EL (cell line): ENCODE measurements at places on chromosomes 7 and 10.

DNA sequence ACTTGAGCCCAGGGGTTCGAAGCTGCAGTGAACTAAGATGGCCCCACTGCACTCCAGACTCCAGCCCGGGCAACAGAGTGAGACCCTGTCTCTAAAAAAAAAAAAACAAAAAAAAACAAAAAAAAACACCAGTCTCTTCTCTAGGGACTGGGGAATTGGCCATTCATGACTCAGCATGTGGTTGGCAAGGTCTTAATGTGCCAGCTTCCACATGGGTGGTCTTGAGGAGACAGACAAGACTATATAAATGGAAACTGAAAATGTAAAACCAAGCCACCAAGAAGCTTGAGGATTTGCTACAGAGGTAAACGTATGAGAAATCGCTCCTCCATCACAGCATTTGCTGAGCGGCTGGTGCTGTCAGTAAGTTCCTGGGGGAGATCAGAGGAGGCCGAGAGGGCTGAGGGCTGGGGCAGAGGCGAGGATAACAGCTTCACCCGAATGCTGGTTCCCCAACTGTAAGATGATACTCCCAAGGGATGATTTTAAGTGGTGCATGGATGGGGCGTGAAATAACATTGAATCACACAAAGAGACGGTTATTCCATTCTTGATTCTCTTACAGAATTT lies 128.7 kb downstream of the C10orf105 start:
- DNase-seq, result no peak

- no peak for DNase-seq
These were observed 475 bp downstream of the NEUROD6 start for GRCh38 chr7:31340051-31340450.

DNA sequence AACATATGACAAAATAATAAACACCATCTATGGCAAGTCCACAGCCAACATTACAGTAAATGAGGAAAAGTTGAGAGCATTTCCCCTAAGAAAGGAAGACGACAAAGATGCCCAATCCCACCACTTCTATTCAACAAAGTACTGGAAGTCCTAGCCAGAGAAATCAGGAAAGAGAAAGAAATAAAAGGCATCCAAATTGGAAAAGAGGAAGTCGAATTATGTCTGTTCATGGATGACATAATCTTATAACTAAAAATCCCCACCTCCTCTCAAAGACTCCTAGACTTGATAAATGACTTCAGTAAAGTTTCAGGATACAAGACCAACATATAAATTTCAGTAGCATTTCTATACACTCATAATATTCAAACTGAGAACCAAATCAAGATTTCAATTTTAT lies 288.5 kb upstream of the POT1 start:
- DNase-seq, result no peak

DNA sequence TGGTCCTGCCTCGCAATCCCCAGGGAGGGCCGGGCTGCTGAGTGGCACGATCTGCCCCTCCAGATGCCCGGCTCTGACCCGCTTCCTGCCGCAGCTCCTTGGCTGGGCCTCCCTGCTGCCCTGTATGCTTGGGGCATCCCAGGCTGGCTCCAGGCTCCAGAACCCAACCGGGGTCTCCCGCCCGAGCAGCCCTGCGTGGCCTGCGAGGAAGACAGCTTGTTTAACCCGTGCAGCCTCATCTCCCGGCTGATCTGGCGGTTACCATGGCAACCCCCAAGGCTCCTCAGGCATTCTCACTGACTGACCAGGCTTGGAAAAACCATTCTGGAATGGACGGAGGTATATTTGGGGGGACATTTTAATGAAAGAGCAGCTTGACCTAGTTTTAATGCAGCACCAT lies 232.4 kb upstream of the MYO3A start:
- DNase-seq, result no peak

DNA sequence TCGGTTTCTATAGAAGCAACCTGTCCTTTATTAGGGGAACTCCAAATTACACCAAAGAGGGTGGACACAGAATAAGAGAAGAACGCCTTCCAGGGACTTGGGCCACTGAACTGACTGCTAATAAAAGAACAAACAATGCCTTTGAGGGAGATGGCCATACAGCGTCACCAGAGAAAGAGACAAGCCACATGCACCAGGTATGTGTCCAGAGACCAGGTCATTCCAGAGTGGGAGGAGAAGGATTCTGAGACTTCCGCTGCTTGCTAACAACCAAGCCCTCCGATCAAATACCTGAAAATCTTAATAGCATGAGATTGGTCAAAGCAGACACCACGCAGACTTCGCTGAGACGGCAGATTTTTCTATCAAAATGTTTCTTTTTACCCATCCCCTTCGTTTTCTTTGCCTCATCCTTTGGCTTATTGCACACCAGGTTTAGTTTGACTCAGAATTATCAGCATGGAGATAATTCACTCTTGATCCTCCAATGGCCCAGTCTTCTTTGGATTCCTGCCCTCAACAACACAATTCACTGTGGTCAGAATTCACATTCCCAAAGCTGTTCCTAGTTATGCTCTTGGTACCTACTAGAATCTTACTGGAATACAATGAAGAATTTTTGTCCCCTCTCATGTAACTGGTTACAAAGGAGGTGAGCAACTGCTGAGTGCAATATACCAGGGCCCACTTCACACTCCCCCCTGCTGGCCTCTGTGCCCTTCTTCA lies 87.4 kb upstream of the DDC start:
- DNase-seq, result no peak

GRCh38 chr10:119818889-119819270 lies 53.8 kb downstream of the MCMBP start:
- DNase-seq, result no peak

- DNase-seq, result no peak
These were observed 158.4 kb downstream of the AOAH start for GRCh38 chr7:36565792-36566356.

DNA sequence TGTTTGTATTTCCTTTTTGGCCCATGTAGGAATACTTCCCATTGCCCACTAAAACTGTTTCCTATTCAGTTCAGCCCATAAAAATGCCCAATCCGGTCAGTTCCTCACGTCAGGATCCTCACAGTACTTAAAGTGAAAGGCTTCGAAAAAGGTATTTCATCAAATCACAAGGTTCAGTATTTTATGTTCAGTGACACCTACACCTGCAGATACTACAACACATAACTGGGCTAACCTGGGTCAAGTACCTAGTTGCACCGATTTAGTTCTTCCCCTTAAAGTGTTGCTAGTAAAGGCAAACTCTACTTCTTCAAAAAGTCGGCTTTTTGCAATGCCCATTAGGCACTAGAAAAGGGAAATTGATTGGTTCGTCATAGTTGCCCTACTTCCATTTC lies 1.1 kb downstream of the SNX13 start:
- peak; percentile 53 for DNase-seq

DNA sequence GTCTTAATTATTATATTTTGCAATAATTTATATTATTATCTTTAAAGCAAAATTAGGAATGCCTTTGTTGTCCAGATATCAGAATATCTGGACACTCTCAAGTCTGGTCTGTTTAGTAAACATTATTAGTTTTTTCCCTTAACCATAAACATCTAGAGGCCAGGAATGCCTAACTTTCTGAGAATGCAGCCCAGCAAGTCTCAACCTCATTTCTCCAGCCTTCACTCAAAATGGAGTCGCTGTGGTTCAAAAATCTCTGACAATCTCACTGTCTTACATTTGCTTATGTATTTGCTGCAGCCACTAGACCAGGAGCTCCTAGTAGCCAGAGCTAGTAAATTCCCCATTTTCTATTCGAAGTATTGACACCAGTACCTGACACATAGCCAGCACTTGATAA lies 49.7 kb upstream of the INHBA start:
- no peak for DNase-seq

GRCh38 chr10:112045938-112046337 lies 137.6 kb downstream of the GPAM start:
- no peak for DNase-seq

- no peak for DNase-seq
These were observed 7.7 kb downstream of the PTN start for GRCh38 chr7:137335814-137336213.
